ENCODE measurements at places on chromosomes 6 and 20. TPM values are rescaled to one million over a fixed set of nuclear protein-coding genes. Genes with fewer than 3 reads are reported as not detected.

The ZNF76 gene
- 18.3 TPM for total RNA-seq

The NDUFAF5 gene
- 13.6 TPM for total RNA-seq

The GPLD1 gene
- total RNA-seq, result under 0.01 TPM

The ACTL10 gene
- 1.9 TPM for total RNA-seq

The ADAT2 gene
- total RNA-seq, result 2.1 TPM

Data from bronchial smooth muscle cell (primary cell).